Kidney (tissue), 22 donors: ENCODE measurements at places on chromosomes 6 and 20.

DNA sequence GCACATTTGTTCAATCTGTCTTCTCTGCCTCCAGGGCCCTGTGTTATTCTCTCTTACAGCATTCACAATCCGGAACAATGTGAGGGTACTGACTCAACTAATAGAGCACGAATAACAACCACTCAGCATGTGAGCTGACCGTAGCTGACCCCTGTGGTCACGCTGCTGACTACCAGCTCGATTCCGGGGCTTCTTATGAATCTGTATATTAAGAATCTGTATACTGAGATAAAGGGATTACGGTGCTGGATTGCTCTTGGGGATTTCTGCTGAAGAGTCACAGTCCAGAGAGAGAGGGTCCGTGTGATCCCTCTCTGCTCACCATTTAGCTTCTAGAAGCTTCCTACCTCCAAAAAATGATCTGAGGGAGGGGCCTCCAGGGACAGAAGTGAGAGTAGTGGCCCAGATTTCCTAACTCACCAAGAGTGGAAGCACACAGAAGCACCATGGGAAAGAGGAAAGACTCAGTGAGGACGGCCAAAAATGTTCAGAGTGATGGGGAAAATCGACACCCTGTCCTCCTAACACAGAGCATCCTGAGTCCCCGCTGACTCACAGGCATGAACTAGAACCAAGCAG is 156.2 kb downstream of the THBS2 start:
- no peak for DNase-seq

DNA sequence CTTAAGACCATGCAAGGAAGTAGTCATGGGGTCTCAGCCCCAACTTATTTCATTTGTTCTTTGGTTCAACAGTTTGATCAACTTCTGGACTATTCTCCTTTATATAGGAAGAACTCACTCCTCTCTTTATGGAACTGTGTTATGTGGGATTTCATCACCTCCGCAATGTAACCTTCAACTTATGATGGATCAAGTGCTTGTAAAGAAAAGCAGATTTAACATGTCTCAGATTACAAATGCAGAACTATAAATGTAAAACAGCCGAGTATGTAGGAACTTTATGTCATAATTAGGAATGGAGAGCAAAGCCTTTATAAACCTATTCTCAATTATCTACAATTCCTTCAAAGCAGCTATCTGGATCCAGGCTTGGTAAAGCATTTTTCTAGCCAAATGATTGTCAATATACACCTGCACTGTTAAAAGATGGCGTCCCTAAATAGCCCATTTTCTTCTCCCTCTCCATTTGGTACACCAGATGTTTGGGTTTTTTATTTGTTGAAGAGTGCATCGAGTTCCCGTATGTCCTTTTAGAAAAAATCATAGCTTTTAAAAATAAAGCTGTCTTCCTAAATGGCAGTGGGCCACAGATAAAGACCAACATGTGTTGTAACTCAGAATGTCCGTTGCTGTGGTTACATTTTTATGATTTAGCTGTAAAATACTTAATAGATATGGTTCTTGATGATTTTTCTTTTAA is 985.1 kb upstream of the SLC35B3 start:
- DNase-seq: no peak

- no peak for DNase-seq
Measured at GRCh38 chr6:146014233-146014632, 14.6 kb upstream of the GRM1 start.

GRCh38 chr20:31523361-31524283 is 9.4 kb downstream of the HM13 start:
- no peak for DNase-seq

GRCh38 chr6:159679091-159680077 is 13.7 kb downstream of the SOD2 start:
- no peak for DNase-seq

GRCh38 chr6:78462728-78463127 is 404.6 kb upstream of the IRAK1BP1 start:
- DNase-seq: no peak

GRCh38 chr20:32355417-32355841 is 2.7 kb upstream of the ASXL1 start:
- no peak for DNase-seq

DNA sequence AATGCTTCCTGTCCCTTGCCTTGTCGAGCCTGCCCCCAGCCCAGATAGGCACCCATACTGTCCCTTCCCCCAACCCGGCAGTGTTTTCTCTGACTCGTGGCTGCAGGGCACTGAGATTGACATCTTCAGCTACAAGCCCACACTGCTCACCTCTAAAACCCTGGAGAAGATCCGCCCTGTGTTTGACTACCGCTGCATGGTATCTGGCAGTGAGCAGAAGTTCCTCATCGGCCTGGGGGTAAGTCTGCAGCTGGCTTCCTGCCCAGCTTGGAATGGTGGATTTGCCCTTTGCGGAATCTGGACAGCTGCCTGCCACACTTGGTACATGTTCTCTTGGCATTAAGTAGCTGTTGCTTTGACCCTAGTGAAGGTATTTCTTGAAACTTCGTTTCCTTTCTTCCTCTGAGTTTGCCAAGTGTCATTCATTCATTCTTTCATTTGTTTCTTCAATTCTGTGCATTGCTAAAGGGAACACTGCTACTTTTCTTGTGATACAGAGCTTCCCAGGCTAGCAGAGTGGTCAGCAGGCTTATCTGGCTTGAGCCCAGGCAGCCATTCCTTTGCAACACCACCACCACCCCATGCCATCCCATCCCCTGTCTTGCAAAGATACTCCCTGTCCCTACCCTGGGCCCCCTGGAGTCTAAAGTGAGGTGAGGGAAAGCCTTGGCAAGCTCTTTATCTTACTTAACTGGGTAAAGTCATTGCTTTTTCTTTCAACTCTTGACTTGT is 26.2 kb downstream of the CCDC167 start:
- no peak for DNase-seq

DNA sequence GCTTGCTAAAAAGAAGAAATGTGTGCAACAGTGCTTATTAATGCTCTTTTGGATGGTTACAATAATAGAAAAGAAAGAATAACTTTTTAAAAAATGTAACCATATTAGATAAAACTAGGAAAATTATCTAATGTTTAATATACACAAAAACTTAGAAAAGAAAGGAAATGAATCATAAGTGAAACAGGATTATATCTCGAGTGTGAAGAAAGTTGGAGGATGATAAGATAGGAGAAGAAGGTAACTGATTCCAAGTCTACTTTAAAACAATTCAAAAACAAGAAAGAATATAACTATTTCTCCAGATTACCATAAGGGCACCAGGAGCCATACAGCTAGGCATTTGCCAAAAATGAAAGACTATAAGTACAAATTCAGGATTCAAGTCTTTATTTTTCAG is 73.0 kb downstream of the PHIP start:
- no peak for DNase-seq

DNA sequence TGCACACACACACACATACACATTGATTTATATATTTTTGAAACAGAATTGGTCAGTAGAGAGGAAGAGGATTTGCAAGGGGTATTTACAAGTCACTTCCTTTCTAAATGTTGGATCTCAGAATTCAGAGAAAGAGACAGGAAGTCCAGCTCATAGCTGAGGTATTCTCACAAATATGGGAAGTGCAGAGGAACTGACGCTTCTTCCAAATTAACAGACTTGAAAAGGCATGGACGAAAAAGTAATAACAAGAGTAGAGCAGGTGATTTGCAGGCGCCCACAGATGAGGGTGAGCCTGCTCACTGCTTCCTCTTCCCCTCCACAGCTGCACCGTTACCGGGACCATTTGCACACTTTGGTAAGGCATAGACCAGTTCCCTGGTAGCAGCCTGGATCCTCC is 246.4 kb downstream of the PHACTR1 start:
- DNase-seq: no peak

DNA sequence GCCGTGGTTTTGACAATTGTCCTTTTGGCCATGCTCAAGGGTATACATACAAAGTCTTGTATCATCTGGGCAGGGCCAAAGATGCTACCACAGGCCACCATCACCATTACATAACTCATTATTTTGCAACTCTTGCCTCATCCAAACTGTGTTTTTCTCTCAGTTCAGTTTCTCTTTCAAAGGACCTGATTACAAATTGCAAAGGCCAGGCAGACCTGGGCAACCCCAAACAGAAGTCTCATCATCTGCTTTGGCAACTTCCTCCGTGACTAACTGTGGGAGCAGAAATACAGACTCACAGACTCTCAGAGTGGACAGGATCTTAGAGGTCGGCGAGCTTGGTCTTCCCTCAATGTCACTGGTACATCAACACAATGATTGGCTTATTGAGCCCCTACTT is 117.8 kb upstream of the NEDD9 start:
- DNase-seq: no peak

GRCh38 chr6:108132863-108133262 is 33.0 kb upstream of the NR2E1 start:
- DNase-seq: no peak

- DNase-seq: peak; percentile 90
Measured at GRCh38 chr6:28225056-28225834, at the start of gene ZSCAN9. Gene ZSCAN9 (plus strand): TSS chr6:28225275. CDS start chr6:28227085, 1,810 bp downstream.

DNA sequence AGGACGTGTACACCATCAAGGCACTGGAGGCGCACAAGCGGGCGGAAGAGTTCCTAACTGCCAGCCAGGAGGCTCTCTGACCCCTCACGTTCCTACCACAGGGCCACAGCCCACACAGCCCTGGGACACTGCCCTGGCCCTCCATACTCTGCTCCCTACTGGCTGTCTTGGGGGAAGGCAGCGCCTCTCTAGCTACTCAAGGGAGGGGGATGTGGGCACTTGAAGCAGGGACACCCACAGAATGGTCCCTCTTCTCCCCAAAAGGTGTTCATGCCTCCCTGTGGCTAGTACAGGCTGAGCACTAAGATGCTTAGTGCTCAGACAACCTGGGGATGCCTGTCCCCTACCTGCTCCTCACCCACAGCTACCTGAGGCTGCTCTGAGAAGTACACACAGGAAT is 2.5 kb downstream of the MEA1 start:
- DNase-seq: no peak

- no peak for DNase-seq
Measured at GRCh38 chr20:35635652-35636051, 20.0 kb downstream of the SPAG4 start.

- no peak for DNase-seq
Measured at GRCh38 chr6:90835596-90836212, 248.8 kb upstream of the MAP3K7 start.

DNA sequence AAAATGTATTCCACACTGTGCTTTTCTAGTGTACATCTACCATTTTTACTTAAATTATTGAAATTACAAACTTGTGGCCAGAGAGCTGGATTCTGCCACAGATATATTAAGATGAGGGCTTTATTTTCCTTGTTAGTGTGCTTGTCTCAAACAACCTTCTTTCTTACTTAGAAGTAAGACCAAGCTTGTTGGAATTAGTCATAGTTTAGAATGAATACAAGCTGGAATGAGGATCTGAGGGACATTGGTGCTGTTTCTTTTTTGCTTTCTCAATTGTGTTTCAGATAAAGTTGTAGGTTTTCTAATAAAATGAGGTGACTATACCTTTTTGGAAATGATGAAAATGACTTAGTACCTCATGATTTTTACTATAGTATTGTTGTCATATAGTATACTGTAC is 40.3 kb downstream of the UBR2 start:
- no peak for DNase-seq

DNA sequence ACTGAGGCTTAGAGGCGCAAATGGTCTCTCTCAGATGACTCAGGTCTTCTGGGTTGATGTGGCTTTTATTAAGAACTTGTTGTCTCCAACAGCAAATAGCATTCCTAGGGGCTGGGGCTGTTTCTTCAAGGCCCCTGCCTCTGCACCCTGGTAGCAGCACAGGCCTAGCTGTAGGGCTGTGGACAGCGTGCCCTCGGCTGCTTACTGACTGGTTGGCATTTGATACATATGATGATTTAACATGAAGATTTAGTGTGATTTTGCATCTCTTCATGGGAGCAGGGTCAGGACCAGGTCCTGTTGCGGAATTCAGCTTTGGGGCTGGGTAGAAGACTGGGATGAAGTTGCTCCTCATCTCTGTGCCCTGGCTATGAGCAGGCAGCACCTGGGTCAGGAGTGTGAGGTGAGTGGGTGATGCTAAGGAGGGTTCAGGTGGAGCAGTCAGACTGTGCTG is 24.3 kb upstream of the IER3 start:
- no peak for DNase-seq

GRCh38 chr6:138085839-138086222 is 21.4 kb downstream of the PERP start:
- DNase-seq: no peak

GRCh38 chr20:39042279-39043150 is 80.4 kb downstream of the DHX35 start:
- DNase-seq: no peak

DNA sequence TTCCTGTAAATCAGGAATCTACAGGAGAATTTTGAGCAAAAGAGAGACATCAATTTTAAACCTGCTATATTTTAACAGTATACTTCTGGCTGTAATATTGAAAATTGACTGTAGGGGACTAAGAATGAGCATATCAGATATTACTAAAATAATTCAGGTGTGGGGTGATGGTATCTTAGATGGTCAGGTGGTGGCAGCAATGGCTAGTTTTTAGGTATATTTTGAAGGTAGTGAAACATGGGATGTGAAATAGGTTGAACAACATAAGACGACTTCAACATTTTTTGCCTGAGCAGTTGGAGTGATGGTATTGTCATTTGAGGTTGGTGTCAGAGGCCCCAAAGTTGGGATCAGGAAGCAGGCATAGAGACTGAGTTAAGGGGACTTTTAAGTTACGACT is 32.1 kb downstream of the FAM83B start:
- DNase-seq: no peak

- no peak for DNase-seq
Measured at GRCh38 chr20:57581202-57582028, 20.5 kb downstream of the PCK1 start.

DNA sequence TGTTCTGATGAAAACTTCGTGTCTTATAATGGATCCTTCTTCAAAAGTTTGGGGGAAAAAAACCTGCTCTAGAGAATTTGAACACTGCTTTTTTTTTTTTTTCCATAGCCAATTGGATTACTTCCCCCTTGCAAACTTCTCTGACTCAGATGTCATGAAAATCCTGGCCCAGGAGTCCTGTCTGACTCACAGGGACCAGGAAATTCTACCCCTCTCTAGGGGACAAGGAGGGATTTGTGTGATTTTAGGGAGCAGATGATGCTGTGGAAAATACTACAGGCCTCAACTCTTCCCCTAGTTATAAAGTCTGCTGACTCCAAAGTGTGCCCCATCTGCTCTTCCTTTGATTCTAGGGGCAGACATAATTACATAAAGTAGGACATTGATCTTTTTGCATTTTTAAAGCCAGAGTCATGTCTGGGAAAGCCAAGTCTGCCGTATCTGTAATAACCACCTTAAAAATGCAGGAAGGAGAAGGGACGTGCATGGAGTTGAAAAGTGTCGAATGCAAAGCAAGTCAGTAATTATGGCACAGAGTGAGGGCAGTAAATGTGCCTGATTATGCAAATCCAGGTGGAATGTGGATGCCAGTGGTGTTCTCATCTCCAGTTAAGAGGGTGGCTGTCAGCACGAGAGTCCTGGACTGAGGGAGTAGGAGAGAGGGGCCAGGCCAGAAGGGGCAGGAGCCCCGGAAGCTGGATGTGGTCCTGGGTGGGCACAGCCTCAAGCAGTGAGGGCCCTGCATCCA is 144.3 kb upstream of the SULF2 start:
- DNase-seq: peak; percentile 20

GRCh38 chr6:44265722-44266233 is 427 bp upstream of the NFKBIE start:
- no peak for DNase-seq

- DNase-seq: no peak
Measured at GRCh38 chr6:23179994-23180393, 610.6 kb downstream of the HDGFL1 start.

GRCh38 chr6:125346926-125347563 is 45.3 kb upstream of the HDDC2 start:
- no peak for DNase-seq
